ENCODE measurements at places on chromosomes 3 and 15.

- DNase-seq = no peak
Measured at GRCh38 chr3:157370867-157371266, 65.8 kb upstream of the PTX3 start.

DNA sequence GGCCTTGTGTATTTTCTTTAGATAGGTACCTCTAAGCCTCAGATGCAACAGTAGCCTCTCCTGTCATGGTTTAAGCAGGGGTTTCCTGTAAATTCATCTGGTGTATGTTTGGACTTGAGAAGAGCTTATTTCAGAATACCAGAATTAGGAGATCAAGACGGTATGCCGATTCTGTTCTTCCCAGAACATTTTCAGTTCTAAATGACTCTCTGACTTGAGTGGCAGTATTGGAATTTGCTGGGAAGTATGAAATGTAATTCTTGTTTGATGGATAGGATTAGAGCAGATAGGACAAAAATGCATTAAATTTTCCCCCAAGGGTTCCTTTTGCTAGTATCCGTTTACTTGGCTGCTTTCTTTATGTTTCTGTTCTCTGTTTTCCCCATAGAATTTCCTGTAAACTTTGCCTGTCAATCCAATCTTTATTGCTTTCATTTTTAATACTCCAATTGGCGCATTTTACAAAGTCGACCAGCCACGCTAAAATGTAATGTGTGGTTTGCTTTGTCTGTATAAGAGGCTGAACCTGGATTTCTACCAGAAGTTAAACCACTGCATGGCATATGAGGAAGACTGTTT lies 612.2 kb downstream of the RBMS3 start:
- no peak for DNase-seq

- no peak for DNase-seq
Measured at GRCh38 chr3:66406163-66406562, 94.7 kb downstream of the LRIG1 start.

DNA sequence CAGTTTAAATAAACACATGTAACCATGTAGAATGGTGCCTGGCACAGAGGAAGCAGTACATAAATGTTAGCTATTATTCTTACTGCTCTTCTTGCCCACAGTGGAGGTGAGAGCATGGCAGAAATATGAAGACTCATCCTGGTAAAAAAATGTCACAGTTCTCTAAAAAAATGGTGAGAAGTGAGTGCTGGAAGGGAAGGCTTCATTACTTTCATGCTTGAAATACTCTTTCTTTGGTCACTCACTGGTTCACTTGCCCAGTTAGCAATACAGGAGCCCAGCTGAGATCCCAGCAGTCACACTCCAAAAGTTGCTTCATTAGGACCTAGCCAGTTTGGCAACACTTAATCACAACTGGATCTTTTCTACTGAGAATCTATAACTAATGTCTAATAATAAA lies 1017.2 kb downstream of the TUSC7 start:
- no peak for DNase-seq

DNA sequence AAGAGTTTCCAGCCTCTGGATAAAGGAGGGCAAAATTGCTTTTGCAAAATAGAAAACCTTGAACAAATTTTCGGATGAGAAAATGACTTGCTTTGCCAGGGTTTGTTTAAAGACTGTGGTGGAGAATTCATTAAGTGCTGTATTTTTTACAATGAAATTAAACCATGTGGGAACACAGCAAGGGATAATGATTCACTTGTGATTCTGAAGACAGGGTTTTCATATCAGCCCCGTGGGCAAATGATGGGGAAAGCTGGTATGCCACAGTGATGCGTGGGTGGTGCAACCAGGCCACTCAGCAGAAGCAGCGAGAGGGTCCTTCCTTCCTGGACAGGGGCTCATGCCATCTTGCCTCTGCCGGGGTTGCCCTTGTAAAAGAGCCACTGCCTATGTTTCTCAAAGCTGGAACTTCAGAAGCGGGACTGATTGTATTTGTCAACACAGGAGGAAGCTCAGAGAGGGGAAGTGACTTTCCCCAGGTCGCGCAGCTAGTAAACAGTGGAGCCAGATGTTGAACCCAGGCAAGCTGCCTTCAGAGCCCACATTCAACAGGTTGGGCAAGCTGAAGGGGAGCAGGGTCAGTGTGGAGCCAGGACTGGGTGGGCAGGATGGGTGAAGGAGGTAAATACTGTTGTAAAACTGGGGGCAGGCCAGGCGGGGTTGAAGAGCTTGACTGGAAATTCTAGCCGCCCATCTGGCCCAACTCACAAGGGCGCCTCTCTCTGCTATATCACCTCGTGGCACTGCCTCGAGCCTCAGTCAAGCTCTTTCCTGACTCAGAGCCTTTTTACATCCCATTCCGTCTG lies 79.1 kb downstream of the TOP2B start:
- DNase-seq = no peak

DNA sequence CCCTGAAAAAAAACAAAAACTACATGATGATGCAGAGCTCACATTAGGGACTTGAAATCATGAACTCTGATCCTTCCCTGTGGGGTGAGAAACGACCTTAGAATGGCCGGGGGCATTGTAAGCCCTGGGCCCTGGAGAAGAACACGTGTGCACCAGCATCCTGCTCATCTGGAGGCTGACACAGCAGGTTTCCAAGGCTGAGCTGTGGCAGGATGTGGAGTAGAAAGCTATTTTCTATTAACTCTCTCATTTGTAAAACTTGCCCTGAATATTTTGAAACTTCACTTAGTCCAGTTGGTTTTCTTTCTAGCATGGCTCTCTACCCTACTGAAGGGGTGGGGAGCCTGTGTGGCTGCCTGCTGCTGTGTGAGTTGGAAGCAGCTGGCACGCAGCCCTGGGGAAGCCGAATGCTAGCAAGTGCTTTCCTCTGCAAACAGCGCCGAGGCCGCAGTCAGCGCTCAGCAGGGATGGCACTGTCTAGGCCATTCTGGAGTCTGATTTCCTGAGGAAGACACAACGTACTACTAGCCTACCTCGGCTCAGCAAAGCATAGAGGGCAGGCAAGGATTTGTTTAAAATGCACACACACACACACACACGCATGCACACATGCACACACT lies 58.0 kb downstream of the GABRG3 start:
- DNase-seq = no peak

- no peak for DNase-seq
Measured at GRCh38 chr3:38560284-38560683, 64.1 kb downstream of the EXOG start.

DNA sequence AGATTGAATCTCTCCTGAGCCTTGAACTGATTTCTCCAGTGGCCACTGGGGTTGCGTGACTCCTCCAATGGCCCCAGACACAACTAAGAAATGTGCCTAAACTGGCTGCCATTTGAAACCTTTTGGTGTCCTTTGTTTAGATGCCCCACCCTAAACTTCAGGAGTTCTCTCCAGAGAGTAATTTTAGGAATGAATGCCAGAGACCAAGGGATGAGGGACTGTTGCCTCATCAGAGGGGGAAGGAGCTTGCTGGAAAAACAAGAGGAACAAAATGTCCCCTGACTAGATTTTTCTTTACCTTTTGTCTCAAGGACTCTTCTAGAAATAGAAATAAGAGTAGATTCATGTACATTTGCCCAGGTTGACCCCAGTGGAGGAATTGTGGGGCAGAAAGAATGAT lies 8.1 kb upstream of the ADPRH start:
- no peak for DNase-seq

DNA sequence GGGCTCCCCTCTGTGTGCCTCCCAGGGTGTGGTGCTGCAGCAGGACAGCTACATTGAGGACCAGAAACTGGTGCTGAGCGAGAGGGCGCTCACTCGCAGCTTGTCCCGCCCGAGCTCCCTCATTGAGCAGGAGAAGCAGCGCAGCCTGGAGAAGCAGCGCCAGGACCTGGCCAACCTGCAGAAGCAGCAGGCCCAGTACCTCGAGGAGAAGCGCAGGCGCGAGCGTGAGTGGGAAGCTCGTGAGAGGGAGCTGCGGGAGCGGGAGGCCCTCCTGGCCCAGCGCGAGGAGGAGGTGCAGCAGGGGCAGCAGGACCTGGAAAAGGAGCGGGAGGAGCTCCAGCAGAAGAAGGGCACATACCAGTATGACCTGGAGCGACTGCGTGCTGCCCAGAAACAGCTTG lies 53.7 kb downstream of the KLHL25 start:
- no peak for DNase-seq

DNA sequence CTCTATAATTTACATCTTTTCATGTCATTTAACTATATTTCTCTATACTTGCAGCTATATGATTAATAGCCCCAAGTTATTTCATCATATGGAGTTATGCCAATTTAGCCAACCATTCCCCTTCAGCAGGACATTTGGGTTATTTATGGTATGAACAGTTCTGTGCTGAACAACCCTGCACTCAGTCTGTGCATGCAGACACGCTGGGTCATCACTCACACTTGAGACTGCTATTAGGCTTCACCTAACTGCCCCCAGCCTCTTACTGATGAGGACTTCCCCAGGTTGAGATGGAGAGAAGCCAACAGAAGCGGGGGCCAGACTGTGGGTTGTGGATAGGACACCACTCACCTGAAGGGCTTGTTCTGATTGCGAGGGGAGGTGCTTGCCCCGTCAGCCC lies 7.3 kb downstream of the TADA3 start:
- no peak for DNase-seq

GRCh38 chr3:59677747-59678702 lies 628.2 kb upstream of the CFAP20DC start:
- DNase-seq = no peak

Data from CD4-positive, alpha-beta T cell treated with Interleukin-15 for 4 hours (primary cell).